ENCODE measurements at places on chromosomes 2 and 18. TPM values are rescaled to one million over a fixed set of nuclear protein-coding genes. Genes with fewer than 3 reads are reported as not detected.

The RTP5 gene
- not detected for total RNA-seq

The ADAM23 gene
- total RNA-seq, result 11.1 TPM

The SCYGR8 gene
- not detected for total RNA-seq

The TRIM43B gene
- not detected for total RNA-seq

The POLR1A gene
- 28.2 TPM for total RNA-seq

The SAP130 gene
- total RNA-seq, result 23.8 TPM

The ERFE gene
- total RNA-seq, result 0.96 TPM

The TUBB8B gene
- total RNA-seq, result not detected

The IL1RN gene
- total RNA-seq, result 6.0 TPM

The AFG3L2 gene
- 26.0 TPM for total RNA-seq

The C2orf66 gene
- 0.19 TPM for total RNA-seq

The CRIM1 gene
- 727 TPM for total RNA-seq

The CFAP53 gene
- 0.49 TPM for total RNA-seq

DNA sequence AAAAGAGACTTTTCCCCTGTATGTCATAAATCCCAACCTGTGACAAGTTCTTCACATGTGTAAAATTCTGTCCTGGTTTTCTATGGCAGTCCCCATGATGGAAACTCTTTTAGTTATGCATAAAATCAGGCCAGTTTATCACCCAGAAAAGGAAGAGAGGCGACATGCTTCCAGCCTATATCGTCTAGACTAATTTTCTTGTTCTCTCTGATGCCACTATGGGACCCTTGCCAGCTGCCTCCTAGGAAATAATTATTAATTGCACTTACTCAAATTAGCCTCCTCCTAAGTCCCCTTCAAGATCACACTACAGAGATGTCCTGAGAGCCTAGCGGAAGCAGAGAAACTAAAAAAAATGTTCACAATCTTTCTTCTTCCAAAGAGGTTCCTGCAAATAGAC lies 722.4 kb downstream of the NRXN1 start:
- DNase-seq, result no peak

DNA sequence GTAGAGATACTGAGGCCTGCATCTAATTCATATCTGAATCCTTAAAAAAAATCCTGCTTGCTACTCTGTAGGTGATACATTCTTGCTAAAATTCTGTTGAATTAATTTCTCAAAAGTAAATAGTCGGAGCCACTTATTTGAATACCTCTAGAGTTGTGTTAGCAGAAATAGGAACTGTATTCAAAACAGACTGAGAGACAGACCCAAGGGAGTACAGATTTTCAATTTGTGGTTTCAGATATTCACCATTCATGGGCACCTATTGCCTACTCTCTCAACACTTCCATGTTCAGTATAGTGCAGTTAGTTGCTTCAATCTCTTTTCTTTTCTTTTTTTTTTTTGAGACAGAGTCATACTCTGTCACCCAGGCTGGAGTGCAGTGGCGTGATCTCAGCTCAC lies 46.6 kb upstream of the CTLA4 start:
- DNase-seq, result no peak

DNA sequence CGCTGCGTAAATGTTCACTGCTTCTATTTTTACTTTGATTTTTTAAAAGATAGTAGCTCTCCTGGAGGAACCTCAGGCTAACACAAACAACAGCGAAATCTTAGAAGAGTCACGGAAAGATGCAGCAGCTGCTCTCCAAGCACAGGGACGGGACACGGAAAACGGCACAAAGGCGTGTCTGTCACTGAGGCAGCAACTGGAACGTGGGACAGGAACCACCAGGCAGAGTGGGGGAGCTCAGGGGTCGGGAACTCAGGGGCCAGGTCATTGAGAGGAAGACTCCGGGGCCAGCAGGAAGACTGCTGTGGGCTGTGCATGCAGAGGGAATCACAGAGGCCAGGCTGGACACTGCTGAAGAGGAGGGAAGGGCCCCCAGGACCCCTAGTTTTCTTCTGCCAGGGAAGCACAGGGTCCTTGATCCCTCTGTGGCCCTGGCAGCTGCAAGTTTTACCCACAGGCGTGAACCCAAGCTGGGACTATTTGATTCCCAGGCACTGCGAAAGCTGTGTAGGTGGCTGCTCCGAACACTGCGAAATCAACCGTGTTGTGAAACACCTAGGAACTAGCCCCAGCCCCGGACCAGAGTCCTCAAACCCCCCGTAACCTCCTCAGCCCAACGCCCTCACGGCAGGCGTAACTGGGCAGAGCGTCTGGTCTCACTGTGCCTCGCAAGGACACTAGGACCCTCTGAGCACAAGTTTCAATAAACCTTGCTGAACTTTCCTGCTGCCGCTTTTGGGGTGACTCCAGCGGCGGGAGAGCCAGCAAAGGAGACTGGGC lies 263.0 kb downstream of the EIPR1 start:
- no peak for DNase-seq

GRCh38 chr2:105674401-105674800 lies 70.3 kb upstream of the NCK2 start:
- no peak for DNase-seq

- DNase-seq, result no peak
Measured at GRCh38 chr2:129233751-129234406, 745.6 kb upstream of the RAB6C start.

DNA sequence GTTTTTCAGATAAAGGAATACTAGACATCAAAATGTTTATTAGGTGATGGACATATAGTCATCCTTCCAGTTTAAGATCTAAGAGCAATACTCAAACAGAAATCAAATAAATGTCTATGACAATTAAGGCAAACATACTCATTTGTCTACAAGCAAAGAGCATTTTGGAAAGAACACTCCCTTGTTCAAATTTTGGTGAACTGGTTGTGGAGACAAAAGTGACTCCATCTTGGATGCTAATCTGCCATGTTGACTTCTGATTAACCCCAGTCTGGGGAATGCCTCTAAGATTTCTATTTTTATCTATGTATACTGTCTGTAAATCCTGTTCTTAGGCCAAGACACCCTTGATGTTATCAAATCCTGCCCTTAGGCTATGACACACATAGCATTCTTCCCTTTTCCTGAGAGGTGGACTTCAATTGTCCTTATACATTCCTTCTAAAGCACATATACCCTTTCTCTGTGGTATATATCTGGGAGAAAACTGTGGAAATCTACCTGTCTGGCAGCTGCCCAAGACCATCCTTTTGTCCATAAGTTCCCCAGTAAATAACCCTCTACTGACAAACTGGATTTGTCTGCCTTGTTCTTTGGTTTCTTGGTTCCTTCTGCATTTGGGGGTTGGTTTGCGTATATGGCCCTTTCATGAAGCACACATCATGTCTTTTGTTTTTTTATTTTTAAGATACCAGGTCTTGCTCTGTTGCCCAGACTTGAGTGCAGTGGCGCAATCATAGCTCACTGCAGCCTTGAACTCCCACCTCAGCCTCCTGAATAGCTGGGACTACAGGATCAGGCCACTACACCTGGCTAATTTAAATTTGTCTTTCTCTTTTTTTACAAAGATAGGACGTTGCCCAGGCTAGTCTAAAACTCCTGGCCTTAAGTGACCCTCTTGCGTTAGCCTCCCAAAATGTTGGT lies 12.5 kb upstream of the PLEKHM3 start:
- no peak for DNase-seq

- DNase-seq, result peak; percentile 69
Measured at GRCh38 chr2:96164459-96165184, 19.4 kb upstream of the DUSP2 start.

GRCh38 chr18:12748671-12749070 lies 45.8 kb downstream of the PSMG2 start:
- DNase-seq, result no peak

DNA sequence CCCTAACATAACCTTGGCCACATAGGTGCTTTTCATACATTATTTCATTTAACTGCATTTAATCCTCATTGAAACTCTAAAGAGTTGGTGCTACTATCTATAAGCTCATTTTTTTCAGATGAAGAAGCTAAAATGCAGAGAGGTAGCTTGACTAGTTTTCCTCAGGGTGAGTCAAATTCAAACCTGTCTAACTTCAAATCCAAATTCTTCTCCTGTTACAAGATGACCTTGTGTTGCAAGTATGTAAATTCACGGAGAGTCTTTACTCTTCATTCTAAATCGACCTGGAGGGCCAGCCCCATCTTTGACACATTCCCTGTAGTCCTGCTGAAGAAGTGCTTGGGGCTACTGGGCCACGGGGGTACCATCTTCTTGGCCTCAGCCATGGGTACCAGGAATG lies 8.2 kb upstream of the SETBP1 start:
- DNase-seq, result no peak

DNA sequence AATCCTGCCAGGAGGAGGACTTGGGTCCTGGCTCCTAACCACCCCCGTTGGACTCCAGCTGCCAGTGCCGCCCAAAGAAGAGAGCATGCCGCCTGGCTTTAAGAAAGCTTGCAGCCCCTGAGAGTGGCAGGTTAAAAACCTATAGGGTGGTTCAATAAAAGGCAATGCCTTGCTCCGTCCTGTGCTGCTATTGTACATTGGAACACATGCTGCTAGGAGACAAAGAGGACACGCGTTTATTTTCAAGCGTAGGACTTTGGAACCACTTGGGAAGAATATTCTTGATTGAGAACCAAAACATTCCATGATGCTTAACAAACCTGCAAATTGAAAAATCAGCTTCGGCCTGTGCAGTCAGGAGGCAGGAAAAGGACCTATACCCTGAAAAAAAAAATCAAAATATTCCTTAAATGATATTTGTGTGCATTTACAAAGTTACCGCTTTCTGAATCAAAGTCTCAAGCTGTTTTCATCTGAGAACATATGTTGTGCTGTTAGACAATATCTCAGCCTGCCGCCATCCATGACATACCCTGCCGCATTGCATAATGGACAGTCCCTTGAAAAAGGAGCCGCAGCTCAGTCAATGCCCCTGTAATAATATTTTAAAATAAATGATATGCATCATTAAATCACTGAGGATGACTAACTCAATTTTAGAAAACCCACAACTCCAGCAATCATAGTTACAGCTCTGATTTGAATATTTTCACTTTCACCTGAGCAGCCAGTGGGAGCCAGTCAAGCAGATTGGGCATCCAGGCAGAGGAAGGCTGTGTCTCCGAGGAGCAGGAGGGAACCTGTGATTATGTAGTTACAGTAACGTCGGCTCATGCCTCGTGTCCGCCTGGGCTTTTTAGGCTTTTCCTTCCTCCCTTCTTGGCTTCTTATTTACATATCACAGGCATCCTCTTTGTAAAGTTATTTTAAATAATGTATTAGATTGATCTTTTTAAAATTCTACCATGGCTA lies 805.6 kb upstream of the FANCL start:
- DNase-seq, result no peak

GRCh38 chr2:175838979-175839378 lies 163.1 kb downstream of the LNPK start:
- no peak for DNase-seq

- DNase-seq, result no peak
Measured at GRCh38 chr2:16713011-16713423, 47.4 kb upstream of the CYRIA start.

- no peak for DNase-seq
Measured at GRCh38 chr2:234179031-234179363, 128.5 kb downstream of the SPP2 start.

- DNase-seq, result no peak
Measured at GRCh38 chr18:58694720-58695468, 23.6 kb downstream of the MALT1 start.

GRCh38 chr18:2919600-2919999 lies 72.8 kb downstream of the EMILIN2 start:
- no peak for DNase-seq

DNA sequence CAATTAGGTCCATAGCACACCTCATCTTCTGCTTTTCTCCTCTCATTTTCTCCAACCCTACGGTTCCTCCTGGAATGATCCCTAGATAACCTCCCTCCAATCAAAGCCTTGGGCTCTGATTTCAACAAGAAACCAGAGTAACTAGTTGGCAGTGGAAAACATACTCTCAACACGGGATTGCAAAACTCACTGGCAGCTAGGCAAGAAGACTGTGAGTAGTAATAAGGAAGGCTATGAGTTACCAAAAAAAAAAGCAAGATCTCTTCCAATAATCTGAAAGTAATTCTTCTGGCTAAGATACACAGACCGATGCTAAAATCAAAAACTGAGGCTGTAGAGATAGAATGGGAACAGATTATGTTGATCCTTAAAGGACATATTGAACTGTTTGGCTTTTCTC lies 28.4 kb upstream of the CCDC102B start:
- peak; percentile 49 for DNase-seq

GRCh38 chr2:169485650-169486138 lies 6.4 kb downstream of the BBS5 start:
- no peak for DNase-seq

- DNase-seq, result no peak
Measured at GRCh38 chr2:167480986-167481309, 592.7 kb downstream of the XIRP2 start.

DNA sequence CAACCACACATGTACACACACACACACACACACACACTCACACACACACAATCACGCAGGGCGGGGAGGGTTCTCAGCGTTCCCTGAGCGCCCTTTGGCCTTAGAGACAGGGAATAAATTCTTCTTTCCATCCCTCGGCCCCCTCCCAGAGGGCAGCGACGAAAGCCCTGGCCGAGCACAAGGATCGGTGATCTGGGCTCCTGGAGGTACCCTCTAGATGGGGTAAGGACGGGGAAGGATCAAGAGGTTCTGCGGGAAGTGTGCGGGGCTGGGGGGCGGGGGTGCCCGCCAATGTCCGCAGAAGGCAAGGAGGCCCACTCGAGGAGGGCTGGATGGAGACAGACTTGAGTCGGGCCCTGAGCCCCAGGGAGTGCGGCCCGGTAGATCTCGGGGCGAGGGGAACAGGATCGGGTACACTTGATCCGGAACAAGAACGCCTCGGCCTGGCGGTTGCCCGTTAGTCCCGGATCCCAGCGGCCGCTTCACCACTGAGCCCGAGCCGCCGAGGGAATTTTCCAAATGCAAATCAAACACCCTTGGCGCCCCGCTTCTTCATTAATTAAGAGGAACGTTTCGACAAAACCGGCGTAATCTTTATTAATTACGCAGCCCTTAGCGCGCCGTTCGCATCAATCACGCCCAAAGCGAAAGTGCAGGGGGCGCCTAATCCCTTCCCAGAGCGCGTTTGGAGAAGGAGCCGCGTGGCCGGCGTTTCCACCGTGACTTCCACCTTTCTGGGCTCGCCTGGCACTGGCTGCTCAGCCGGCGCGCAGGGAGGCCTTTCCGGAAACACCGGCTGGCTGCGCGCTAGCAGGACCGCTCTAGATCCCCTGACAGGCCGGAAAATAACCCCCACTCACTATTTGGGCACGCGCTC lies 7.0 kb upstream of the PAX3 start:
- peak; percentile 77 for DNase-seq

DNA sequence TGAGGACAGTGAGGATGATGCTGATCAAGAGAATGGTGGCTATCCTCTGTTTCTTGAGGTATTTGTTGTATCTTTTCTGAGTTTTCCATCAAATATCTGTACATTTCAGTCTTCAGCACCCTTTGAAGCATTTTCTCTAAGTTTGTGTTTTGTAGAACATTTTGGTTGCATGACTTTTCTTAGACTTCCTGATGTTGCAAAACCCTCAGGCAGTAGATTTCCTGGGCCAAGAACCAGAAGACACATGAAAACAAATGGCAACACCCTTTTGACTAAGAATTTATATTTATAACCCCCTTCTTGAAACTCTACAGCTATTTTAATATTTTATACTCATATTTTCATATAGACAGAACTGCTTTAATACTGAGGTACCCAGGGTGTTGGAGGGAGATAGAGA lies 16.2 kb downstream of the HNMT start:
- no peak for DNase-seq

- DNase-seq, result no peak
Measured at GRCh38 chr2:16520891-16521290, 144.7 kb downstream of the CYRIA start.
